Stimulated activated naive CD8-positive, alpha-beta T cell treated with anti-CD3 and anti-CD28 coated beads, Interleukin-15, amount 100 ng/mL, for 72 hours (primary cell): ENCODE measurements at places on chromosomes 7 and 10.

DNA sequence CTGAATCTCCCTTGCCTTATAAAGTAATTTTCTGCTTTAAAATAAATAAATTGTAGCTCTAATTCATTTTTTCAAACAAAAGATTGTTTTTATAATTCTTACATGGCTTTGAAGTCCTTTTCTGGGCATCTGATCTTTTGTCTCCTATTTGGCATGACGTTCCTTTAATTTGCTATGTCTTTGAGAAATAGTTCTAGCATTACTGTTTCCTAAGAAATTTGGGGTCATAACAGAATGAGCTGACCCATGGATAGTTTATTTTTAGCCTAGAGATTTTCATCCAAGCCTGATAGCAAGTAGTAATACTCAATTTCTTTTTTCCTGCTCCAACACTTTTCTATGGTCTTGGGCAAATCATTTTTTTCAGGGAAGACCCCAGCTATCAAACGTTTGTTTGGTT is 31.4 kb downstream of the CCDC71L start:
- no peak for DNase-seq

DNA sequence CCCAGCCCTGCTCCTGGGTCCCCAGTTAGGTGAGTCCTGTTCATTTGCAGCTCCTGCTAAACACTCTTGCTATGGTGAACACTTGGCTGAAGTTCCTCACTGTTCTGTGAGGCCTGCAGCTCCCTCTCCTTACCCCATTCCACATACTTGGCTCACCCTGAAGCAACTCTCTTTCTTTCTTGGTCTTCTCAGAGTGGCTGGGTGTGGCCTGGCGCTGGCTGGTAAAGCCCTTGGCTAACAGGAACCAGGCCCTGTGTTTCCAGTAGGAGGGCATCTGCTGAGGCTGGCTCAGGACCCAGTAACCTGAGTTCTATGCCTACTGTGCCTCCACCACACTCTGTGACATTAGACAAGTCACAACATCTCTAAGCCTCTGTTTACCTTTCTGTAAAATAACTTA is 53.1 kb upstream of the COL13A1 start:
- no peak for DNase-seq

DNA sequence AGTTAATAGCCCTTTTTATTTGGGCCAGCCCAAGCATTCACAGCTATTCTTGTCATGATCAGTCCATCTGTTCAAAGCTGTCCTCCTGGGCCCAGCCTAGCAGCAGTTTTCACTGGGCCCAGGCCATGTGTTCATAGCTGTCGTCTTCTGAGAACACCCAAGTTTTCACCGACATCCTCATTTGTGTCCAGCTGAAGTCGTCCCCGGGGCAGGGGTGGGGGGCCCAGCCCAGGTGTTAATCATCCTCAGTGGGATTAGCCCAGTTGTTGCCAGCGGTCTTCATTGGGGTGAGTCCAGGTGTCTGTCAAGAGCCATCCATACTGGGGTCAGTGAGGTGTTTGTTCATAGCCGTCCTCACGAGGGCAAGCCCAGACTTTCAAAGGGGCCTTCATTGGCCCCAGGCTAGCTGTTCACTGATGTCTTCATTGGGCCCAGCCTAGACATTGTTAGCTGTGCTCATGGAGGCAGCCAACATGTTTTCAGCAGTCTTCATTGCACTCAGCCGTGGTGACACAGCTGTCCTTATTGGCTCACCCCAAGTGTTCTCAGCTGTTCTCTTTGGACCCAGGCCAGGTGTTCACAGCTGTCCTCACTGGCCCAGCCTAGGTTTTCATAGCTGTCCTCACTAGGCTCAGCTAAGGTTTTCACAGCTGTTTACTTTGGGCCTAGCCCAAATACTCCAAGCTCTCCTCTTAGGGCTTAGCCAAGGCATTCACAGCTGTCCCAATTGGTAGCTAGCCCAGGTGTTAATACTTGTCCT is 10.0 kb downstream of the FRG2B start:
- no peak for DNase-seq

DNA sequence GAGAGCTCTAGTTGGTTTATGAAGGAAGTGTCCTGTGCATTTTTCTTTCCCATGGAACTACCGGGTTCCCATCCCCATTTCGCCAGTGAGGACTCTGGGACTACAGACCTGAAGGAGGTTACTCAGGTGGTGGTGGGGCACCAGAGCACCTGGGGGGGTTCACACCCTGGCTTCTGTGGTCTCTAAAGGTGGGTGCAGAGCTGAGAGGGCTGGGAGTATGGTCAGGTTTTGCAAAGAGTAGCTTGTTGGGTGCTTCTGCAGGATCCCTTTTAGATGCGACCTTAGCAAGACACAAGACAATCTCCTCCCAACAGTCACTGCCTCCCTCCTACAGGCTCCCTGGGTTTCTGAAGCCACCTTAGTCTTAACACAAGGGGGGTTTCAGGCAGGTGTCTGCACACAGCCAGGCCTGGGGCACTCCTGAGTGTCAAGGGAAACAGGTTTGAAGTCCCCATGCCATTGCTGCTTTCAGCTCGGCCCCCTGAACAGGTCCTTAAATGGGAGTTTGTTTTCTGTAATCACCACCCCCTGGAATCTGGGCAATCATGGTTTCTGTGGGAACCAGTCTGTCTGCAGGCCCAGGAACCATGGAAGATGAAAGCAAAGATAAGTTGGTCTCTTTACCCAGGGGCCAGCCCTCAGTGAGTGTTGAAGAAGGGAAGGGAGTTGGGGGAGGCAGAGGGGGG is 9.9 kb upstream of the CXCL12 start:
- no peak for DNase-seq

GRCh38 chr7:114631249-114631822 is 216.7 kb downstream of the FOXP2 start:
- DNase-seq: no peak

DNA sequence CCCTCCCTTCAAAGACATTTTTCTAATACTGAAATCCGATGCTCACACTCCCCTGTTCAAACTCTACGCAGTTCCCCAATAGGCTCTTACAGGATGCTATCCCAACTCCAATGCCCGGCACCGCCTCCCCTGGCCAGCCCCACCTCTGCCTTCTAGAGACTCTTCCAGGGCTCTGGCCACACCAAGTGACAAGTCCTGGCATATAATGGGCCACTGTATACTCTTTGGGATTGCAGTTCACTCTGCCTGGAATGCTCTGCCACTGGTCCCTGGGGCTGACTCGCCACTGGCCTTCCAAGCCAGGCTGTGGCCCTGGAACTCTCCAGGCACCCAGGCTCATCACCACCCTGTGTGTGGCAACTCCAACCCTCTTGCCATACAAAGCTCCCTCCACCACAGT is 3.1 kb upstream of the BRI3 start:
- DNase-seq: no peak

DNA sequence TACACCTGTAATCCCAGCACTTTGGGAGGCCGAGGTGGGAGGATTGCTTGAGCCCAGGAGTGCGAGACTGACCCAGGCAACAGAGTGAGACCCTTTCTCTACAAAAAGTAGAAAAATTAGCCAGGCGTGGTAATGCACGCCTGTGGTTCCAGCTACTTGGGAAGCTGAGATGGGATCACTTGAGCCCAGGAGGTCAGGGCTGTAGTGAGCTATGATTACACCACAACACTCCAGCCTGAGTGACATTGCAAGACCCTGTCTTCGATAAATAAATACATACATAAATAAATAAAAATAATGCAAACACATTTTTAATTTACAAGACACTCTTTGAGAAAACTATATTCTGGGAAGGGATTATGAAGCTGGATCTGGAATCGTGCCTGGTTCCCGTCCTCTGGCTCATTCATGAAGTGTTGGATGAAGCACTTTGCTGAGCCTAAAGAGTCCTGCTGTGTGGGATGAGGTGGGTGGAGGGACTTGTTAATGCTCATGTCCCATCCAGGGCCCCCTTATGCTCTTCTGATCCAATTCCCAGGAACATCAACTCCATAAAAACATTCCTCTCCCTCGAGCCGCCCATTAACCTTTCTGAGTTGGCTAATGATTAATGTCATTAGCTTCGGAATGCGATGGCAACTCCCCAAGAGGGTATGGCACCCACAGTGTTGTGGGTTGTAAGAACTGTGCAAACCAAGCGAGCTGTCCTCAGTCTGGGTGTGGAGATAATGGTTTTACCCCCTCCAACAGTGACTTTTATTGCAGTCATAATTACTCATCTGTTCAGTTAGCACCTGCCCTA is 236.3 kb downstream of the BAMBI start:
- DNase-seq: no peak
